ENCODE measurements at places on chromosomes 4 and X.

DNA sequence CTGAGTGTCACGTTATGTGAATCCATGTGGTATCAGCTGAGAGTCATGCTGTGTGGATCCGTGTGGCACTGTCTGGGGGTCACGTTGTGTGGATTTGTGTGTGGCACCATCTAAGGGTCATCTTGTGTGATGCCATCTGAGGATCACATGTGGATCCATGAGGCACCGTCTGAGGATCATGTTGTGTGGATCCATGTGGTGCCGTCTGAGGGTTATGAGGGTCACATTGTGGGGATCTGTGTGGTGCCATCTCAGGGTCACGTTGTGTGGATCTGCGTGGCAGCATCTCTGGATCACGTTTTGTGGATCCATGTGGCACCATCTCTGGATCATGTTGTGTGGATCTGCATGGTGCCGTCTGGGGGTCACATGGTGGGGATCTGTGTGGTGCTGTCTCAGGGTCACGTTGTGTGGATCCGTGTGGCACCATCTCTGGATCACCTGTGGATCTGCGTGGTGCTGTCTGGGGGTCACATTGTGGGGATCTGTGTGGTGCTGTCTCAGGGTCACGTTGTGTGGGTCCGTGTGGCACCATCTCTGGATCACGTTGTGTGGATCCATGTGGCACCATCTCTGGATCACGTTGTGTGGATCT lies 6.9 kb downstream of the PDE6B start:
- no peak for DNase-seq

DNA sequence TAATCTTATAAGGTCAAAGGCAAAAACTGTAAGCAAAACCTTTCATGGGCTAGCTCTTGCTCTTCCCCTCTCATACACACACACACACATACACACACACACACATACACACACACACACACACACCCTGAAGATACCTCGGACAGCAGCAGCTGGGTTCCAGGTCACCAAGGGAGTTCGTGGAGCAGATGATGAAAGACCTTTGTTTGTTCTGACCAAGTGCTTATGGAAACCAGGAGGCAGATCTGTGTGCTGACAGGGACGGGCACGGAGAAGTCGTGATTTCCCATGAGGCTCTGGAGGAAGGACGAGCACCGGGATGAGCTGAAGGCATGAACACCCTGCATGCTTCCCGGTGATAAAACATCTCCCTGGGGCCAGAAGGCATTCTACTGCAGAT lies 35.4 kb upstream of the CRMP1 start:
- DNase-seq = no peak

GRCh38 chr4:183515411-183515810 lies 10.6 kb downstream of the ING2 start:
- no peak for DNase-seq

DNA sequence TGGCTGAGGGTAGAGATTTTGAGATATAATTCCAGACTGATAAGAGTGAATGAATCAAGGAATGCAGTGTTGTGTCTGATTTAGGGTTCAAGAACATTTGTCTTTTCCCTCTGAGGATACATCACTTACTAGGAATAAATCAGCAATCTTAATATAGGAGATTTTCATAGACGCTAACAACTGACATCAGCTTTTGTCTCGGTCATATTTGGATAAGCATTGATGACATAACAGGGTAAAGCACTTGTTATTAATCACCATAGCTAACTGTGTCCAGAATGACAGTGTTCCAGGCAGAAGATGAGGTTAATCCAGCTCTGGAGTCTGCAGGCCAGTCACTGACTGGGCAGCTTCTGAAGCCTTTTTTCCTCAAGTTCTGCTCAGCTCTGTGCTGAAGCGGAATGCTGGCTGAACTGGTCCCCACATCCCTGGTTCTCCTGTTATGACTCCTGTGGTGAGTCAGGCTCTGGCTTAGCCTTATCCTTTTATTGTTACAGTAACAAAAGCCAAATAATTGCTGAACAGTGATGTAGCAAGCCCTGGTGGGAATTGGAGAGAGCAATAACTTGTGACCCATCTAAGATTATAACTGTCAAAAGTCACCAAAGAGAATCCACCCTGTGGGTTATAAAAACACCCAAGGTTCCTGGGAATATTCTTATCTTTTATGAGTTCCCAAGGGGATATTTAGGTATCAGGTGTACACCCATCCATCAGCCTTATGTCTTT lies 41.8 kb downstream of the FNIP2 start:
- no peak for DNase-seq

DNA sequence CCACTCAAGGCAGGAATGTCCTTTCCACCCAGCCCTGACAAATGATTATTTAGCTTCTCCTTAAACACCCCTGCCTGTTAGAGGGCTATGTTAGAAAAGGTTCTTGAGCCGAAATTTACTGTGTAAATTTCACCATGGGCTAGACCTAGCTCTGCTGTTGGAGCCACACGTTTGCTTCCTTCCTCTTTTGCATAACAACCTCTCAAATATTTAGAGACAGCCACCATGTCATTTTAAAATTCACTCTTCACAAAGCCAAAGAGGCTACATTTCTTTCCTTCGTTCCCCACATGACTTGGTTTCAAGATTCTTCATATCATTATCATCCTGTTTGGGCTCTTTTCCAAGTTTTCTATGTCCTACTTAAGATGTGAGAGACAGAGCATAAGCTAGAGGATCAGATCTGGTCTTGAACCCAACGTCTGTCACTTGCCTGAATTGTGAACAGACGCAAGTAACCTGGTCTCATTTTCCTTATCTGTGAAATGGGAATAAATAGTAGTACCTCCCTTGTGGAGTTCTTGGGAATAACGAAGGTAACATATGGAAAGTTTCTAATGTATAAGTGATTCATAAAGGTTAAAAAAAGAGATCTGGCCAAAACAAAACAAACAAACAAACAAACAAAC lies 6.7 kb downstream of the DOCK11 start:
- DNase-seq = no peak
